ENCODE measurements at places on chromosomes 1 and 21. TPM values are rescaled to one million over a fixed set of nuclear protein-coding genes. Genes with fewer than 3 reads are reported as not detected.

Gene KIF21B
- total RNA-seq = 10.7 TPM

Gene OLFML2B
- 3.4 TPM for total RNA-seq

Gene PRAMEF13
- not detected for total RNA-seq

Gene CCDC27
- total RNA-seq = not detected

Gene ANGPTL7
- 1.4 TPM for total RNA-seq

Gene DNASE2B
- total RNA-seq = 0.34 TPM

Gene NID1
- total RNA-seq = 89.3 TPM

Gene CYB561D1
- total RNA-seq = 10.5 TPM

Gene PLPPR4
- 5.1 TPM for total RNA-seq

Gene LCE2A
- total RNA-seq = not detected

Gene CCDC185
- not detected for total RNA-seq

Gene COL6A1
- total RNA-seq = 289 TPM

Gene THEMIS2
- total RNA-seq = 10.7 TPM

Gene RGS1
- 50.0 TPM for total RNA-seq

Gene USH2A
- 0.23 TPM for total RNA-seq

Gene PLA2G2D
- total RNA-seq = not detected

Gene MATN1
- not detected for total RNA-seq

Gene TSPEAR
- total RNA-seq = 0.10 TPM

Gene RXRG
- 0.86 TPM for total RNA-seq

Gene FTCD
- 0.91 TPM for total RNA-seq

Gene C1orf141
- total RNA-seq = not detected

Gene CCT8
- total RNA-seq = 121 TPM

Gene CTTNBP2NL
- total RNA-seq = 47.4 TPM

Gene KRTAP19-1
- total RNA-seq = not detected

Gene SLAMF1
- 0.83 TPM for total RNA-seq

Gene ZBTB18
- total RNA-seq = 14.2 TPM

Gene PPFIA4
- 2.4 TPM for total RNA-seq

Gene ARHGEF16
- total RNA-seq = 28.5 TPM

Gene SPRR5
- total RNA-seq = not detected

Gene FNBP1L
- 53.2 TPM for total RNA-seq

Gene SLC45A1
- 3.3 TPM for total RNA-seq

Gene RGS5
- 80.9 TPM for total RNA-seq

Gene BATF3
- total RNA-seq = 3.5 TPM

Gene PRAMEF1
- total RNA-seq = not detected

Gene NOS1AP
- total RNA-seq = 7.0 TPM

Gene KRTAP12-2
- not detected for total RNA-seq

Gene PADI6
- total RNA-seq = not detected

Gene PLA2G2F
- total RNA-seq = 19.2 TPM

Gene ROR1
- total RNA-seq = 6.2 TPM

Gene RIPPLY3
- 0.18 TPM for total RNA-seq

Gene SPATA17
- total RNA-seq = 3.2 TPM

Gene RIMKLA
- total RNA-seq = 2.3 TPM

Gene SLC44A5
- 0.29 TPM for total RNA-seq

Gene SYT14
- total RNA-seq = 0.05 TPM

Gene DMBX1
- total RNA-seq = not detected

Gene PPIAL4G
- 0.34 TPM for total RNA-seq

Gene DEPDC1
- total RNA-seq = 0.21 TPM

Gene TMCC2
- 0.55 TPM for total RNA-seq
